Bronchial epithelial cell (primary cell): ENCODE measurements at places on chromosomes 5 and 9.

- no peak for DNase-seq
Observed at GRCh38 chr9:70998962-70999361, 122.5 kb downstream of the TRPM3 start.

- DNase-seq = no peak
Observed at GRCh38 chr5:58851153-58851552, 268.3 kb downstream of the RAB3C start.

DNA sequence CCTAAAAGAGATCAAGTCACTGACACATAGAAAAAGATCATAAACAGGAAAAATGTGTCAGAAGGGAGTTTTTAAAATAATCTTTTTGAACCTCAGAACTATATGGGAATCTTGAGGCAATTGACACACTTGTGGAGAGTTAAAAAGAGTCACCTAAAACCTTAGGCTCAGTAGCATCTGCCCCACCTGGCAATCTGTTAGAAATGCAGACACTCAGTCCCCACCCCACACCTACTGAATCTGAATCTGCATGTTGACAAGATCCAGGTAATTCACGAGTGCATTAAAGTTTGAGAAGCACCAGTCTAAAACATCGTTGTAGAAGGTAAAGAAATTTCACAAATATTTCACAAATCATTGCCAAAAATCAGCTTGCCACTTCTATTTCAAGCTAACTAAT lies 388.3 kb downstream of the NR2F1-AS1 start:
- DNase-seq = peak; percentile 13

GRCh38 chr5:142128675-142129208 lies 20.2 kb downstream of the NDFIP1 start:
- no peak for DNase-seq

DNA sequence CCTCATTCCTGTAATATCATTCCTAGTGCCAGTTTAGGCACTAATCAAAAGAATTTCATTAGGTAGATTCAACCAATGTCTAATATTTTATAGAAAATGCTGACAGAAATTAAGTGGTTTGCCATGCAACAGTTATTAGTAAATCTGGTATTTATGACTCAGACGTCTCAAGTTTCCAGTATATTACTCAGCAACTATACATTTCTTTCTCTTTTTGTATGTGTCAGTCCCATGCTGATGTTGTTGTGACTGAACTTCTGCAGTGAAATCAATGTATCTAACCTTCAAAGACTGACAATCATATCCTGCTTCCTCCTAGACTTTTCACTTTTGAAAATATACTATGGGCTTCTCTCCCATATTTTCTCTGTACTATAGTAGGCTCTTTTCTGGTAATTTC lies 822.5 kb downstream of the NR2F1-AS1 start:
- peak; percentile 94 for DNase-seq

- no peak for DNase-seq
Observed at GRCh38 chr5:8123559-8123958, 254.6 kb downstream of the MTRR start.

DNA sequence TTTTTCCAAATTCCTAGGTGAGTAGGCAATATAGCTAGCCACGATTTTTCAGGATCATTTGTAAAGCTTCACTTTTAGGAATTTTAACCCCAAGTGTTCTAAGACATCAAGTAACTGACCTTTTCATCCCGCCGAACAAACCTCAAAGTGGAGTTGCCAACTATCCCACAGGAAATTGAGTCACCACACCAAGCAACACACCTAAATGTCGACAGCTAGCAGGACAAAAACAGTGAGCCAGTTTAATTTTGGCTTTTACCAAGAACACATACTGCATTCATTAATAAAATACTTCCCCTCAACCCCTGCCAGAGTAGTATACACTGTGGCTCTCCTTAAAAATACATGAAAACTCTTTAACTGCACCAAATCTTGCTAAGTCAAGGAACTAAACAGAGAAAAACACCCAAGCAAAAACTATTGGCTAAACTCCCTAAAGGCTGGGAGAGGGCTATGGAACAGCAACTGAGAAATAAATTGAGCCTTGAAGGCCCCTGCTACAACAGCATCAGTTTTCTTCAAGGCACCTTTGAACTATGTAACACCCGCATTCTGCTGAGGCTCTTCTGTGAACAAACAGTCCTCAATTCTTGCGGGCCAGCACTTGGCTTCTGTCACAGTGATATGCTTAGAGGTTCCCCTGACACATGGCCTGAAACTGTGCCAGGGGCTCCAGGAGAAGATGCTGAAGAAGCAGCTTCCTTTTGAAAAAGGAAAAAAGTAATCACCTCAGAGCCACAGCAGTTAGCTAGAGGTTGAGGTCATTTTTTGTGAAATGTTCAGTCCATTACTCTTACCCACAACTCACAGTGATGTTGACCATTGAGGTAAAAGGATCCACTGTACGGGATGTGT lies 459.6 kb downstream of the RAB3C start:
- DNase-seq = peak; percentile 71

- DNase-seq = no peak
Observed at GRCh38 chr5:121292664-121293063, 559.0 kb upstream of the FTMT start.

DNA sequence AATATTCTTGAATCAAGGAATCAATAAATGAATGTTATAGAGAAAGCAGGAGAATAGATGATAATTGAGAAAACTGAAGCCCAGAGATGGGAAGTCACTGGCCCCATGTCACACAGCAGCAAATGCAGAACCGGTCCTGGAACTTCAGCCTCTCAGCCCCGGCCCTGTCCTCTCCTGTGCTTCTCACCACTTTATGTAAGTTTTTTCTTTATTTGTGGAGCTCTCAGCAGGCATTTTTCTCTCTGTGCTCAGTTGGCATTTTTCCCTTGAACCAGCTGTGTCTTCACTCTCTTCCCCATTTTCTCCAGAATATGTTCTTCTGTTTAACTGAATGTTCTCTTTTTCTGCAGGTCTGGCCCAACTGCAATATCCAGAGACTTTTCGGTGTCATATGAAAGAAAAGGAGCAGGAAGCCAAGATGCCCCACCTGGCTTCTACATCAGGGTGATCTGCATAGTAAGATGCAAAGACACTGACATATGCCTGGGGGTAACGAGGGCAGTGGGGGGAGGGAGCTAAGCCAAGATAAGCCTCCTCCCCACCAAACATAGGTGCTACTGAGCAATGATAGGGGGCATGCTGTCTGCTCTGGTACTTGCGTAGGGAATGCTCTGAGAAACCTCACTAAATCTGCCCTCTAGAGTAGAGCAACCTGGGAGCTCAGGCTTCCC lies 12.8 kb upstream of the LCP2 start:
- DNase-seq = no peak

DNA sequence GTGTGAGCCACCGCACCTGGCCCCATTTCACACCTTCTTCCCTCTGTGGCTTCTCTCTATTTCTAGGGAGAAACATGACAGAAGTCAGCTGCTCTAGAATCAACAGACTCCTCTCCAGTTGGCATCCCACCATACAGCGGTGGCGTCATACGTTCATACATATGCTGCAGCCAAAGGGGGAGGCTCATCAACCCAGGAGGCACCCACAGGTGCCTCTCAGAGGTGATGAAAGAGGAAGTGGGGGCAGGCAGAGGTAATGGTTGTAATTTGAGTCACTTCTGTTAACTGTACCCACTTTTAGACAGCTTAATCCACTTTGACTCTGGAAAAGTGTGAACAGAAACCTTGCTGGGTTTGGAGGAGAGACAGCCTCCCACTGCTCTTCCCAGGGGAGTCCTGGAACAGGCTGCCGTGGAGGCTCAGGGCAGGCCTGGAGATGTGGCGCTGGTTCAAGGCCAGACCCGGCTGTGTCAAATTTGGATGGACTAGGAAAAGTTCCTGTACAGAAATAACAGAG lies 47.3 kb upstream of the SUB1 start:
- peak; percentile 30 for DNase-seq

DNA sequence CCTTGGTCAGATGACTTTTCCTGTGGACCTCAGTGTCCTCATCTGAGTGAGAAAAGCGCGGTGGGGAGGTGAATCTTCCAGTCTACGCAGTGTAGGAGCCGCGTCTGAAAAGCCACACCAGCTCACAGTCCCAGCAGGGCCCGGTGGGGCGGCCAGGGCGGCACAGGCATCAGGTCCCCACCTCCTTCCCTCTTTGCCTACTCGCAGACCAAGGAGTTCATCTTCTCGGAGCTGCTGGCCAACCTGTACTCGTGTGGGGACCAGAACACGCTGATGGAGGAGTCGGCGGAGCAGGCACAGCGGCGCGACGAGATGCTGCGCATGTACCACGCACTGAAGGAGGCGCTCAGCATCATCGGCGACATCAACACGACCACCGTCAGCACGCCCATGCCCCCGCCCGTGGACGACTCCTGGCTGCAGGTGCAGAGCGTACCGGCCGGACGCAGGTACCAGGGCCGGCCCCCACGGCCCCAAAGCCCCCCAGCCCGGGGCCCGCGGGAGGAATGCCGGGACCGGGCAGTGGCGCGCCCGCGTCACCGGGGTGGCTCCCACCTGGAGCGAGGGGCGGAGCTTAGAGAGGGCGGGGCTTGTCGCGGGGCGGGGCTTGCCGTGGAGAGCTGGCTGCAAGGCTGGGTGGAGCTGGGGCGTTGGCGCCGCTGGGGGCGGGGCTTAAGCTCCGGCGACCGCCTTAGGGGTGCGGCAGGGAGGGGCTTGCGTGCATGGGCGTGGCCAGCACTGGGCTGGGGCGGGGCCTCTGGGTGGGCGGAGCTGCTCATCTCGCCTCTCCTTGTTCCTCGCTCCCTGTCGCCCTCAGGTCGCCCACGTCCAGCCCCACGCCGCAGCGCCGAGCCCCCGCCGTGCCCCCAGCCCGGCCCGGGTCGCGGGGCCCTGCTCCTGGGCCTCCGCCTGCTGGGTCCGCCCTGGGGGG lies 25.6 kb downstream of the GOLGA2 start:
- DNase-seq = peak; percentile 71

- no peak for DNase-seq
Observed at GRCh38 chr5:87844449-87844848, 424.2 kb downstream of the TMEM161B start.

- no peak for DNase-seq
Observed at GRCh38 chr5:116212225-116212624, 127.4 kb downstream of the COMMD10 start.

DNA sequence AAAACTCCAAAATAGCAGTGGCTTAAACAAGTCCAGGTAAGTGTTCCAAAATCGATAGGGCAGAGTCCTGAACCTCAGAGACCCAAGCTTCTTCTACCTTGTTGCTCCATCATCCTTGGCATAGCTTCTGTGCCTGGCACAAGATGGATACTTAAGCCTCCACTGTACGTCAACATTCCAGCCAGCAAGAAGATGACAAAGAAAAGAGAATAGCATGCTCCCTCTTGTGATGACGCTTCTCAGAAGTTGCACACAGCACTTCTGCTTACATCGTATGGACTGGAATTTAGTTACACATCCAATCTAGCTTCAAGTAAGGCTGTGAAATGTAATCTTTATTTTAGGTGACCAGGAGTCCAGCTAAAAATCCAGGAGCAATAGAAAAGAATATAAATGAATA lies 227.4 kb downstream of the ESM1 start:
- peak; percentile 67 for DNase-seq
